ENCODE measurements at places on chromosomes 6 and 20. TPM values are rescaled to one million over a fixed set of nuclear protein-coding genes. Genes with fewer than 3 reads are reported as not detected.

Gene AURKA
- total RNA-seq: 38.1 TPM

Gene TPX2
- 35.1 TPM for total RNA-seq

Gene CNR1
- total RNA-seq: not detected

Gene TRIM10
- total RNA-seq: not detected

Gene SLC29A1
- 33.6 TPM for total RNA-seq

Gene EEF1A2
- 1.3 TPM for total RNA-seq

Gene MEP1A
- total RNA-seq: not detected

Gene SEL1L2
- total RNA-seq: not detected

Gene FOXS1
- 1.7 TPM for total RNA-seq

Gene SNAI1
- total RNA-seq: 12.4 TPM

Gene MEI4
- not detected for total RNA-seq

Gene GABRR1
- total RNA-seq: not detected

Gene HLA-DQA2
- total RNA-seq: not detected

Gene NHSL1
- 15.1 TPM for total RNA-seq

Gene DNMT3B
- total RNA-seq: 2.3 TPM

Gene RNF144B
- total RNA-seq: not detected

Gene PPP1R3G
- total RNA-seq: 0.96 TPM

Gene PGBD1
- 7.2 TPM for total RNA-seq

Gene TREML2
- total RNA-seq: not detected

Gene GSTA2
- total RNA-seq: not detected

Gene GHRH
- not detected for total RNA-seq

Gene C6orf132
- total RNA-seq: 1.5 TPM

Gene HRH3
- not detected for total RNA-seq

Gene FNDC1
- total RNA-seq: not detected

Gene TNF
- not detected for total RNA-seq

Gene CCN6
- total RNA-seq: not detected

Gene DEFB132
- not detected for total RNA-seq

Gene CPXM1
- total RNA-seq: 3.0 TPM

Gene LY6G6D
- not detected for total RNA-seq

Gene CCN5
- 5.0 TPM for total RNA-seq

Gene B3GALT4
- total RNA-seq: 3.6 TPM

All from epithelial cell of alveolus of lung (primary cell).